ENCODE measurements at places on chromosomes 12 and 14.
A peak's percentile ranks its signal among the peaks of the same experiment; 100 is the strongest.

DNA sequence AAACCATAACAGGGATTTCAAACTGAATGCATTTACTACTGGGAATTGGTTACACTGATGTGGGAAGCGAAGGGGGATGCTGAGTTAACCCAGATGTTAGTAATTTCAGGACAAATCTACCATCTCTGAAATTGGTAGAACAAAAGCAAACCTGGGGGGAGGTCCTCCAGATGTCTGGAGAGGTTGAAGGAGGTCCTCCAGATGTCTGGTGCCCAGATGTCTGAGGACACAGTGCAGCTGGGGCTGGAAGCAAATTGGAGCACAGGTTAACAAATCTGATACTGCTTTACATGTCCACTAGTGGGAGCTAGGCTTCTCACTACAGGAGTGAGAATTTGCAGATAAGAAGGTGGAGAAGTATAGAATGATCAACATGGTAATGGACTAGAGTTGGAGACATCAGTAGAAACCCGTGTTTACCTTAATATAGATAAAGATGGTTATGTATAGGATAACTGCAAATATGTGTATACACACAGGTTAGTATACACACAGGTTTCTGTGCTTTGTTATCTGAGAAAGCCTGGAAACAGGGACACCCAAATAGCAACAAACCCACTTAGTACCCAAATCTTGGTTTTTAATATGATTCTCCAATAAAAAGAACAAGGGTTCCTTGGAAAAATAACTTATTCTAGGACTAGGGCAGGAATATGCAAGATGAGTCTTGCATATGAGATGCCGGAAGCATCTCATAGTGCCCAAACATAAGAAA lies 162.5 kb downstream of the C12orf50 start:
- no peak for DNase-seq

DNA sequence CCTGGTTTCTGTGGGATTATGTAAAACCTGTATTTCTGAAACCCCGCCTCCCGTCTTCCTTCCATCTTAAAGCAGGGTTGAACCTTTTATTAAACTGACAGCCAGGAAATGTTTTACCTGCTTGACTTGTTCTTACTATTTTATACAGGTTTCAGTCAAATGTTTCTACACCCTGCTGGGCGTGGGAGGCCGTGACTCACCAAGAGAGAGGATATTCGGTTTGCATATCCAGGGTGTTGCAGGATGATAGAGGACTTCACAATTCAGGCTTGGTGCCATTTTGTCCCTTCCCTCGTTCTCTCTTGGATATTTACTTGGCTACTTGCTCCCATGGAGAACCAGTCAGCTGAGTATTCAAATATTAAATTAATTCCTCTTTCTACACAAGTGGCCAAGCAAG lies 69.7 kb downstream of the ARF6 start:
- no peak for DNase-seq

- no peak for DNase-seq
Observed at GRCh38 chr14:88599761-88600439, 37.1 kb downstream of the ZC3H14 start.

GRCh38 chr12:109632342-109632741 lies 58.7 kb downstream of the MVK start:
- DNase-seq: no peak

- no peak for DNase-seq
Observed at GRCh38 chr12:31492599-31493196, 98.2 kb downstream of the DENND5B start.

DNA sequence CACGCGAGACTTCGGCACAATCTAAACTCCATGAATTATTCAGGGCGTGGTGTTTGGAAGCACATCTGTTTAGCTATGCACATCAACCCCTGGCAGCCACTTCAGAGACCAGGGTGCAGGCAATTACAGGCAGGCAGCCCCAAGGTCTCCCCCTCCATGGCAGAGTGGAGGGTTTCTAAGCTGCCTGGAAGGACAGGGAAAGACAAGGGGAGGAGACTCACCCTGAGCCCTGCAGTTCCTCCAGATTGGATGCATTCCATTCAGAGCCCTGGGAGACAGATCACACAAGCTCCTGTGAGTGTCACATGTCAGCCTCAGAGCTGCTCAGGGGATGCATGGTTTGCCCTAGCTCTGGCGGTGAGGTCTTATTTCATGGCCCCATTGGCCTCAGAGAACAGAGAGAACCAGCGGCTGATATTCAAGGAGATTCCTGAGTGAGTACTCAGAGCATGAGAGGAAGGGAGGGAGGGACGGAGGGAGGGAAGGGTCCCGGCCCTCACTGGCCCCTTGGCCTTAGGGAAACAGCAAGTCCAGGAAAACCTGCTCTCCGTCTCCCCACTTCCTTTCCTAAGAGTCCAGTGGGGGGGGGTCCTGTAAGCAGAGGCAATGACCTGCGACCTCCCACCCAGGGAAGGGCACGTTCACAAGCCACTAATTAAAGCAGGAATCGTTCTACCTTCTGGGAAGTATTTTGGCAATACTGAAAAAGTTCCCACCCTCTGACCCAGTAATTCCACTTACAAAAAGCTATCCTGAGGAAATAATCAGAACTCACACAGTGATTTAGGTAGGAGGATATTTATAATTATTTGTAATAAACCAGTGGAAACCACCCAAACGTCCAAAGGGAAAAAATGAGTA lies 55.1 kb downstream of the SSH1 start:
- DNase-seq: peak; percentile 88

DNA sequence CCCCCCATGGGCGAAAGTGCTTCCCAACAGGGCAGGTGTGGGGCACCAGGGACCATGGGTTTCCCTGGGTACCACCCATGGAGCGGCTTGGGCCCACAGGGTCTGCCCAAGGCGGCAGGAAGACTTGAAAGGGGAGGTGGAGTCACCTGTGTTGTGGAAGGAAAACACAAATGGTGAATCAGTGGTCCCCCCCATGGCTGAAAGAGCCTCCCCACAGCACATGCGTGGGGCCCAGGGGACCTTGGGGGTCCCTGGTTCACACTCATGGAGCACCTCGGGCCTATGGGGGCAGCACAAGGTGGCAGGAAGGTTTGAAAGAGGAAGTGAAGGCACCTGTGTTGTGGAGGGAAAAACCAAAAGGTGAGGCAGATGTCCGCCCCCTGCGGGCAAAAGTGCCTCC lies 581.9 kb downstream of the ALG10 start:
- DNase-seq: no peak

DNA sequence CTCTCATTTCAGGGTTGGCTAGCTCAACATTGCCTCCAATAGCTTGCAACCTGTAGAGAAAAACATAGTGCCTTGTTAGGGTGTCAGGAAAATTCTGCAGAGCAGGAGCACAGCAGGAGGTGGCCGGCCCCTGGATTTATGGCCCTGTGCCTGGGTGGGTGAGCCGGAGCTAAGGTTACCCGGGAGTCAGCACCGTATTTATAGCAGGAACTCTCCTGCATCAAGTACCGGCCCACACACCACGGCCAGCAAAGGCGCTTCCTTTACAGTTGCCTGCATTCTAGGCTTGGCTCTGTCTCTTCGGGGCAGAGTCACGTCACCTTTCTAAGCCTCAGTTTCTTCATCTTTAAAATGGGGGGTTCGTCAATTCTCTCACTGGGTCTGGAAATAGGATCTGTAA lies 52.8 kb upstream of the EML1 start:
- DNase-seq: no peak

- DNase-seq: no peak
Observed at GRCh38 chr12:26058818-26059217, 66.0 kb downstream of the BHLHE41 start.

DNA sequence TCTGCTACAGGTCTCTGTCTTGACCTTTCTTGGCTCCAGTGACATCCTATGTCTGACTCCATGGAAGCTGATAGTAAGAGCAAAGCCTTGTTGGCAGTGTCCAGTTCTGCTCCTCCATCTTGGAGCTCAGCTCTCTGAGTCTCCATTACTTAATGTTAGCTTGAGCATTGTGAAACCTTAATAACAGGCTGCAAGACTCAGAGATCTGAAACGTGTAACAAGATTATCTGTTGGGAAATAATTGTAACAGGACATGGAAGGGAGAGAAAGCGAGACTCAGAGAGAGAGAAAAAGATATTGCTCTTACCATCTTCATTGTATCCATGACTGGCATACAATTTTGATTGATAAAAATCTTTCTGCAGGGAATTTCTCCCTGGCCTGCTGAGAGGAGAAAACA lies 1365.7 kb downstream of the AACS start:
- DNase-seq: no peak

DNA sequence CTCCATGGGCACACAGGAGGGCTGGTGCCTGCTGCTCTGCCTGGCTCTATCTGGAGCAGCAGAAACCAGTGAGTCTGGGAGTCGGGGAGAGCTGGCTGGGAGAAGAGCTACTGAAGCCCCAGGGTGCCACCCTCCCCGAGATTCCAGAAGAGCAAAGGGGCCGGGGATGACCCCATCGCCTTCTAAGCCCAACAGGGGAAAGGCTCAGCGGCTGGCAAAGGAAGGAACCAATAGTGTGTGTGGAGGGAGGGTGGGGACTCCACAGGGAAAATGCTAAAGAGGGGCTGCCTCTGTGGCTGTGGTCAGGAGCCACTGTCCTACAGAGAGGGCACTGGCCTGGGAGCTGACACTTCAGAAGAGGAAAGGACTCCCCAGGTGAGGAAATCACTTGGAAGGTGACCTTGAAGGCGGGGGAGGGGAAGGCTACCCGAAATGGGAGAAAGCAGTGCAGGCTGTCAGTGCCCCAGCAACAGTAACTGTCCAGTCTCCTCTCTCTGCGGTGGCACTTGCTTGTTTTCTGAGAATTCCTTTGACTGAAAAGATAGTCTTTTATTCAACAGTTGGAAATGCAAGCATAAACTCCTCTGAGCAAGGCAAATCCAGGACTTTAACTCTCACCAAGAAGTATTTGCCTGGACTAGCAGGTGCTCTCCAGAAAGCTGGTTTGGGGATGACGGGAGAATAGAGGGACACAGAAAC lies 552 bp downstream of the TAPBPL start:
- DNase-seq: no peak

- no peak for DNase-seq
Observed at GRCh38 chr12:104603545-104603973, 146.8 kb downstream of the CHST11 start.

GRCh38 chr14:24259282-24260025 lies 3.5 kb downstream of the TGM1 start:
- peak; percentile 17 for DNase-seq

GRCh38 chr12:3945671-3946070 lies 72.5 kb upstream of the PARP11 start:
- DNase-seq: no peak

DNA sequence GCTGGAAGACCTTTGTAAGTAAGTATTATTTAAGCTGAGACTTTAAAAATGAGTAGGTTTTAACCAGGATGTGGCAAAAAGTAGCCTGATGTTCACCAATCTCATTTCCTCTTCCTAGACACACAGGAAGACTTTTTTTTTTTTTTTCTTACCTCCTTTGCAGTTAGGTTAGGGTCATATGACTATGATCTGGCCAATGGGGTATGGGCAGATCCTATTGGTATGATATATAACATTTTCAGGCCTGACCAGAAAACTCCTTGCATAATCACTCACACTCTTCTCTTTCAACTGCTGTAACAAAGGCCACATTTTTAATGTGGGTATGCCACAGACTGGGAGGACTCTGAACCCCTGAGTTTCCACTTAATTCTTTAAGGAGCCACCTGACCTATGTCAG lies 2.7 kb upstream of the RPS6KA5 start:
- no peak for DNase-seq

GRCh38 chr14:101707068-101707842 lies 54.3 kb upstream of the PPP2R5C start:
- peak; percentile 83 for DNase-seq

GRCh38 chr14:103600503-103600902 lies 28.5 kb upstream of the KLC1 start:
- DNase-seq: no peak

- peak; percentile 85 for DNase-seq
Observed at GRCh38 chr12:7555752-7556151, 52.2 kb upstream of the CD163 start.

DNA sequence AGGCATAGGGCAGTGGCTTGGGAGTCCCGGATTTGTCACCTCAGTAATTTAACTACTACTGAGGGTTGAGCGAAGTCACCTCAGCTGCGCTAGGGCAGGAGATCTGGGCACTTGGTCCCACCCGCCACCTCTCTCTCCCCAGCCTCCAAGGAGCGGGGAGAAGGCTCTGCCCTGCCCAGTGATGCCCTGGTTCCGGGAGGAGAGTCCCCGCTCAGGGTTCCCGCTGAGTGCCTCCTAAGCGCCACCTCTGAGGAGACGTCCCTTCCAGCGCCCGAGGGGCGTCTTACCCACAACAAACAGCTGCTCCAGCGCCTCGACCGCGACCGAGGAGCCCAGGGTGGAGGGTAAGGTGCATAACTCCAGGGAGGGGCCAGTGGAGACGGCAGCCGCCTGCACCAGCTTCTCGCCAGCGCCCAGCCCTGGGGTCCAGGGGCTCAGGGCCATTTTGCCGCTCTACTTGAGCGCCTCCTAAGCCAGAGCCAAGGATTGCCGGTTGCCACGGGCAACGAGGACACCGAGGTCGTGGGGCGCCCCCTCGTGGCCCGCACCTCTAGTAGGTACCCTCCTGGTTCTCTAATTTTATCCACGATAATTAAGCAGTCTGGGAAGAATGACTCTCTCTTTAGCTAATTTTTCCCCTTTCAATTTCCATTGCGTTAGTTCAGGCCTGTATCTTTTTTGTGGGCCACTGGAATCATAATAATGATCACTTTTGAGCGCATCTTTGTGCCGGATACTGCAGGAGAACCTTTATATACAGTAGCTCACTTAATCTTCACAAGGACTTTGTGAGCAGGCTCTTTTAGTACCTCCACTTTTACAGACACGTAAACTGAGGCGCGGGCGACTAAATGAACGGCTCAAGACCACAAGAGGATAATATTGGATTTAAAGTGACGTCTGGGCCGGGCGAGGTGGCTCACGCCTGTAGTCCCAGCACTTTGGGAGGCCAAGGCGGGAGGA lies at the start of gene CCDC175:
Gene CCDC175 (minus strand): TSS at position 481 of the 963 bp plus-strand sequence. CDS start 37 bp downstream, at position 444.
- DNase-seq: peak; percentile 81

DNA sequence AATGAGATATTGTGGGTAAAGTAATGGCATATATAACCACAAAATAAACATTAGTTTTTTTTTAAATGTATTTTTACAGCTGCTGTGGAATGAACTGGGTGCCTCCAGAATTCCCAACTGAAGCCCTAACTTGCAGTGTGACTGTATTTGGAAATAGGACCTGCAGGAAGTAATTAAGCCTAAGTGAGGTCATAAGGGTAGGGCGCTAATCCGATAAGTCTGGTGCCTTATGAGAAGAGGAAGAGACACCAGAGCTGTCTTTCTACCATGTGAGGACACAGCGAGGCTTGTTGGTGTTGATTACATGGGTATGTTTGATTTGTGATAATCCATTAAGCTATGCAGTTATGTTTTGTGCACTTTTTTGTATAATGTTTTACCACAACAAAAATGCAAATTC lies 136.8 kb downstream of the TPH2 start:
- DNase-seq: no peak

DNA sequence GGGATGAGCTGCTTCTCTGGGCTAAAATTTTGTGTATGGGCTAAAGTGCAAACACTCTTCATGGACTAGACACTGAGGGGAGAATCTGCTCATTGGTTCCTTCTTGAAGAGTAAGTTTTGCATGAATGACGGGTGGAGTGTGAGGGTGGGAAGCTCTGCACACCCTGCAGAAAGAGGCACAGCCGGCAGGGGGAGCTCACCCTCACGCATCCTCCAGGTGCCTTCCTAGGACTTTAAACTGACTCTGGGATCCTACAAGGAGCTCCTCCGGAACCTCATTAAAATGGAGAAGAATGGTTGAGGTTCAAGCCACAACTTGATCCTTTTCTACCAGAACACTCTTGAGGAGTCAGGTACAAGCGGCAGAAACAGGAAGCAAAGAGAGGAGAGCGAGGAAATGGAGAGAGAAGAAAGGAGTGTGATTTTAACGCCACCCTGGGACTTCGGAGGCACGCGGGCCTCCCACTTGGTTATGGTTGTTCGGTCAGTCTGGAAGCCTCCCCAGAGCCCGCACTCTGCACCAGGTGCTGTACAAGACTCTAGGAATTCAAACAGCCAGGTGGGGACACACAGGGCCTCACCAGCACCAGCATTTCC lies 87.5 kb downstream of the SETD3 start:
- DNase-seq: no peak

Data from astrocyte of the spinal cord (primary cell).